Endodermal cell (in vitro differentiated cells): ENCODE measurements at places on chromosomes 12 and 14.

DNA sequence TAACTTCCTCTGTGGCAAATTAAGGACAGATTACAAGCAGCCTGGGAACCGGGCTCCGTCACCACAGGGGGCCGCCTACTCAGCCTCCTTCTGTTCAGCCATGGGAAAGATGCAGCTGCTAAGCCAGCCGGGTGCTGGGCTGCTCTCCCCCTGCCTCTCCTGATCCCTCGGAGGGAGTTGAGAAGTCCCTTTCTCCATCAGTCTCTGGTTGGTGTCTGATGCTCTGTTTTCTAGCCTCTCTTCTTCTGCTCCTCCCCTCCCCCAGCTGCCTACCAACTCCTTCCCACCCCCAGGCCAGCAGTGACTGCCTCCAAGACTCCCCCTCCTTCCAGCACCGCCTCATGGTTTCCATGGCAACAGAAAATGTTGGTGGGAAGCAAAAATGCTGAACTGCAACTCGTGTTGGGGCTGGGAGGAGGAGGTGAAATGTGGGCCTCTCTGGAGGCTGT, 486.7 kb downstream of the APAF1 start:
- peak; percentile 95 for DNase-seq

DNA sequence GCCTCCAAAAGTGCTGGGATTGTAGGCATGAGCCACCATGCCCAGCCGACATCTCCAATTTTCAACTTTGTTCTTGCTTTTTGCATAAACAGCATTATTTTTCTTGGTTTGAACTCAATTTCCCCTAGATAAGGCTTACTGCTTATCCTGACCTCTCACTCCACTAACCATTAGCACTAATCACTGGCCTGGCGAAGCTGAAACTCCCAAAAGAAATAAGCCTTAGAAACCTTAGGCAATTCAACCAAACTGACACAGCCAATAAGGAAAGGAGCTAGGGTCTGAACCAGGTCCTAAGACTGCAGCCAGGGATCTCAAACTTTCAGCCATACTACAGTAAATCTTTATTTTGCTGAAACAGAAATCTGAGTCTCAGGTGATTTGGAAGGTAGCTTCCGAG, 448.0 kb downstream of the RMST start:
- no peak for DNase-seq

GRCh38 chr12:5688226-5688625, 256.3 kb downstream of the NTF3 start:
- no peak for DNase-seq

- no peak for DNase-seq
Observed at GRCh38 chr12:112258926-112259325, 123.3 kb downstream of the HECTD4 start.

DNA sequence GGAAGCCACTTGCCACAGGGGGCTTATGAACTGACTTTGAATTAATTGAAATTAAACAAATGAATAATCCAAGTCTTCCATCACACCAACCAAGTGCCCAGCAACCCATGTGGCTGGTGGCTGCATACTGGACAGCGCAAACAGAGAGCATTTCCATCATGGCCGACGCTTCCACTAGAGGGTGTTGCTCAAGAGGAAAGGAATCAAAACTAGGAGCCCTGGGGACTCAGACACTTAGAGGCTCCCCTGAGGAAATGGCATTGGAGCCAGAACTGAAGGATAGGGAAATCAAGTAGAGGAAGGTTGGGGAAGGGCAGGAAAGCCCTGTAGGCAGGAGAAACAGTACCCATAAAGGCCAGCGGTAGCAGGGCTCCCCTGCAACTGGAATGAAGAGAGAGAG, 50.6 kb upstream of the NUAK1 start:
- peak; percentile 68 for DNase-seq

GRCh38 chr12:66648033-66648735, 30.7 kb downstream of the GRIP1 start:
- no peak for DNase-seq

- DNase-seq = peak; percentile 88
Observed at GRCh38 chr12:47079981-47080724, 394 bp upstream of the AMIGO2 start.

DNA sequence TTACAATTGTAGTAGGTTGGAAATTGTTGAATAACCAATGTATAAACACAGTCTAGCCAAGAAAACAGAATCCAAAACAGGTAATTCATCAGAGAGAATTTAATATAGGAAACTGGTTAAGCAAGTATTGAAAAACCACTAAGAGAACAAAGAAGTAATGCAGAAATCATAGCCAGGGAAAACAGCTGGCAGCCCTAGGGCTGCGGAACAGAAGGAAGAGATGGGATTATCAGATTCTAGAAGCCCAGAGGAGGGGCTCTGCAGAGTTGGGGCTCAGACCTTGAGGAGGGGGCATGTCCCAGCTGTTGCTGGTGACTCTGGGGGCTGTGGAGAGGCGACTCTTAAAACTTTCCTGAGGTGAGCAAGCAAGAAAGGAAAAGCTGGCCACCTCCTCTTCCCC, 49.4 kb downstream of the CD9 start:
- no peak for DNase-seq

DNA sequence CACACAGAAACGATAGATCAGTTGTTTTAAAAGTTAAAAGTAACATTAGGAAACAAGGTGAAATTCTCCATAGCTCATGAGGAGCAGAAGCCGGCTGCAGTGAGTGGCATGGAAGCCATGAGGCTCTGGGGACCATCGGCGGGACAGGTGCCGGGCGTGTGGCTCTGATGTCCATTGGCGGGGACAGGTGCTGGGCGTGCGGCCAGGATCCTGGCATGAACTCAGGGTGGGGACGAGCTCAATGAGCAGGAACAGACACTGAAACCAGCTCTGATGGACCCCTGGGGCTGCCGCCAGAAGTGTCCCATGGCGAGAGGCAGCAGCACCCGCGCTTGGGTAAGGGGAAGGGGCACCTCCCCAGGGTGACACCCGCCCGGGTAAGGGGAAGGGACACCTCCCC, 75.1 kb downstream of the NOC4L start:
- DNase-seq = no peak
